ENCODE measurements at places on chromosomes 11 and 22.
A peak's percentile ranks its signal among the peaks of the same experiment; 100 is the strongest.

DNA sequence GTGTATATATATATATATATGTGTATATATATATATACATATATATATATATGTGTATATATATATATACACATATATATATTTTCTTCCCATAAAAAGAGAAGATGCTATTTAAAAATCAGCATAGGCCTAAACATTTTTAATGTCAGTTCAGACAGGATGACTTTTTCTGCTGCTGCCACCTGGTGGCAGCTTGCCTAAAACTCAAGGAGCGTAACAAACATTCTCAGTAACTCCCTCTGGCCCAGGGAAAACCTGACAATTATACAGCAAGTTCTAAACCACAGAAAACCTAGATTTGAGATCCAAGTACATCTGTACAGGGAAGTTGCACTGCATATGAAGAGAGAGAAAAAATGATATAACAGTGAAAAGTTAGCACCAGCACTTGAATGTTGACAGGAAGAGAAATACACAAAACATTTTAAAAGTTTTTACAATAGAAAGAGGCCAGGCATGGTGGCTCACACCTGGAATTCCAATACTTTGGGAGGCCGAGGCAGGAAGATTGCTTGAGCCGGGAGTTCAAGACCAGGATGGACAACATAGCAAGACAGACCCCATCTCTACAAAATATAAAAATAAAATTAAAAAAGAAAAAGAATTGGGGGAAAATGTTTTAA lies 16.6 kb downstream of the OR8A1 start:
- peak; percentile 31 for DNase-seq

DNA sequence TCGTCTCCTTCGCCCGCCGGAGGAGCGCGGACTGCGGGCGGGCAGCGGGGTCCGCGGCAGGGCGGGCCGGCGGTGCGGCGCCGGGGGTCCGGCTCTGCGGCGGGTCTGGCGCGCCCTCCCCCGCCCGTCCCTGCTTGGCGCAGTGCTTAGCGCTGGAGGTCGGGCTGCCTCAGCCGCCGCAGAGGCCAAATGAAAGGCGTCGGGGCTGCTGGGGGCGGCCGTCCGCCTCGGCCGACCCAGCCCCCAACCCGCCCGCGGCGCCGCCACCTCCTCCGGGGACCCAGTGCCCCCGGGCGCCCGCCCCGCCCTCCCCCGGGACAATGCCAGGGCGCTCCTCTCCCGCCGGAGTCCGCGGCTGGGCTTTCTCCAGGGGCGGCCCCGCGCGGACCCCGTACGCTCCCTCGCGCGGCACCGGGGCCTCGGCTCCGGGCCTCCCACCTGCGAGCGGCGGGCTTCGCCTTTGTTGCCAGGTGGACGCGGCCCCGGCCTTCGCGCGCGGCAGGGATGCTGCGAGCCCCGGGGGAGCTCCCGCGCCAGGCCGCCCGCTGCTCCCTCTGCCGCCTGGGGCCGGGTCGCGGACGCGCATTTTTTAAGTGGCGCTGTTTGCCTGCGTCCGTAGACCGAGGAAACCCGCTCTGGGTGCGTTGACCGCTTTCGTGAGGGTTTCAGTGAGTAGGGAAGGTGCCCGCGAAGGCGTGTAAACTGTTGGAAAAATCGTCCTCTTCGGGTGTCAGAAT lies 583 bp downstream of the APLP2 start:
- DNase-seq, result peak; percentile 47

- DNase-seq, result no peak
Observed at GRCh38 chr11:41309111-41309522, 150.3 kb downstream of the LRRC4C start.

DNA sequence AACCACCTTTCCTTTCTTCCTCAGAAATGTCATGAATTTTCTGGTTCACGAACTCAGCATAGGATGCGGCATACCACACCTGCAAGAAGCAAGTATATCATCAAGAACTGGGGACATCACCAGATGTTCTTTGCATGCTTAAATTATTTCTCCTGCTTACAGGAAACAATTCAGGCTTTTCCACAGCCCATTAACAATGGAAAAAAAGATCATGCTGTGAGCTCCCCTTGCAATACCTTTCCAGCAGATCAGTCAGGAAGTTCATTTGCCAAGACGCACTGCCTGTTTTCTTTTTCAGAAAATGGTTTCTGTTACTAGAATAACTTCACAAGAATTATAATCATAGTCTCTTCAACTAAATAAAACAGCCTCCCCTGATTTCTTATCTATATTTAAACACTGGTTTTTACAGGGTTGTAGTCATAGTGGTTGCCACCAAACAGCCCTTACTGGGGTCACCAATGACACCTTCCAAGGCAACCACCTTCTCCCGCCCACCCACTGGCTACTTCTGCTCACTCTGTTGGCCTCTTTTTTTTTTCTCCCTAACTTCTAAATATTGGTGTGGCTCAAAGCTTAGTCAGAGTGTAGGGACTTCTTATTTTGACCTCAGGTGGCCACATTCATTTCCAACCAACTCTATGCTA lies 42.3 kb upstream of the NFRKB start:
- no peak for DNase-seq

GRCh38 chr11:119993722-119994121 lies 144.2 kb downstream of the TRIM29 start:
- DNase-seq, result no peak

DNA sequence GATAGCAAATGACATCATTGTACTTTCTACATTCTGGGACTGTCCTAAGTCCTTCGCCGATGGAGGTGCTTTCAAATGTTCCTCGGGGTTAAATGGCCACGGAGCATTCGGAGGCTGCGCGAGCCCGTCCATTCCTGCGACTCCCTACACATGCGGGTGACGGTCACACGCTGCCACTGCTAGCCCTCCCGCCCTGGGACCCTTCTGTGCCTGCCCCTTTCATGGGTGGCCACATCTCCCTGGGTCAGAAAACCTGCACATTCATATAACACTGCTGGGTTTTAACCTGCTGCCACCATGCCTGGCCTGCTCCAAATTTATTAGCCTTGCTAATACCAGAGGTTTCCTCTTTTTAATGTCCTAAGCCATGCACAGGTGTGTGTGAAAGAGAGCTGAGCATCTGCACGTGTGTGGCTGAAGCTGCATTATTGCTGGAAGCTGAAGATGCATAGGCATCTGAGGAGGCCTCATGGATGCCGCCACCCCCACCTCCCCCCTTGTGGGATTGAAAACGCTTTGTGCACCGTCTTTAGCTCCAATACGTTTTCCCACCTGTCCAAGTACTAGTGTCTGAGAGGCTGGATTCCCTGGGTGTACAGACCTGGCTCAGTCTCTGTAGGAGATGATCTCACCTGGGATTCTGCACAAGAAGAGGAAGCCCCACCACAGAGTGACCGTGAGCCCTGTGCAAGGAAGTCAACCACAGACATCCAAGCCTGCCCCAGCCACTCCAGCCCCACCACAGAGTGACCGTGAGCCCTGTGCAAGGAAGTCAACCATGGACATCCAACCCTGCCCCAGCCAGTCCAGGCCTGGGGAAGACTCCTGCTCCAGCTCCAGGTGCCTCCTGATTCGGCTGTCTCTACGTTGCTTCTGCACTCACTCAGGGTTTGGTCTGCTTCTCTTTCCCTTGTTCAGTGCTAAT lies 626.4 kb downstream of the BRD1 start:
- no peak for DNase-seq

DNA sequence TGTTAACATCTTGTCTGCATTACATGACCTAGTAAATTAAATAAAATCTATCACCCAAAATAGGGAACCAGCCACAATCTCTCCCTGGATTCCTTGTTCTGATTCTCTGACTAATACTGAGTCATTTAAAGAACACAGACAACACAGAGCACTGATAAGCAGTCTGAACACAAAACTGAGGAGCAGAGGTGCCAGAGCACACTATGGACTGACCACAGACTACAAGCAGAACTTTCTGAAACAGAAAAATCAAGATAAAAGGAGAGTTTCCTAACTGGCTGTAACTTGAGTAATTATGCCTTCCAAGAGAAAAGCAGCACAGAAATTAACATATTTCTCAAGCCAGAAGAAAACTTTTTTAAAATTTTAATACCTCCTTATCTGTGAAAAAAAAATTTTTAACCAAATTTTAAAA lies 128.8 kb downstream of the SGSM3 start:
- DNase-seq, result no peak

- DNase-seq, result no peak
Observed at GRCh38 chr11:76600124-76600655, 70.4 kb downstream of the LRRC32 start.

GRCh38 chr22:45308391-45308956 lies 1.3 kb upstream of the FAM118A start:
- DNase-seq, result no peak

DNA sequence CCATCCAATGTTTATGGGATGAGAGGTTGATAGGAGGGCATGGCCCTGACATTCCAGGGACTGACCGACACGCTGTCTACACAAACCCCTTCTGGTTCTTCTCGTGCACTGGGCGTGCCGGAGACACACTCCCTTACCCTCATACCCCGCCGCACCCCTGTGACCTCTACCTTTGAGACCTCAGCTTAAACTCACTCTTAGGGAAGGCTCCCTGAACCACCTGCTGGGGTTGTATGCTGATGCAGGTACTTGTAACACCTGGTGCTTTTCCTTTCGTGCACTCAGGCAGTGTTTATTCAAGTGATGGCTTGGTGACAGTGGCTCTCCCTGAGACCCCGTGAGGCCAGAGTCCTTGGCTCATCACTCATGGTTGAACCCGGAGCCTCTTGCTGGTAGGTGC lies 12.0 kb downstream of the PPARA start:
- DNase-seq, result no peak

DNA sequence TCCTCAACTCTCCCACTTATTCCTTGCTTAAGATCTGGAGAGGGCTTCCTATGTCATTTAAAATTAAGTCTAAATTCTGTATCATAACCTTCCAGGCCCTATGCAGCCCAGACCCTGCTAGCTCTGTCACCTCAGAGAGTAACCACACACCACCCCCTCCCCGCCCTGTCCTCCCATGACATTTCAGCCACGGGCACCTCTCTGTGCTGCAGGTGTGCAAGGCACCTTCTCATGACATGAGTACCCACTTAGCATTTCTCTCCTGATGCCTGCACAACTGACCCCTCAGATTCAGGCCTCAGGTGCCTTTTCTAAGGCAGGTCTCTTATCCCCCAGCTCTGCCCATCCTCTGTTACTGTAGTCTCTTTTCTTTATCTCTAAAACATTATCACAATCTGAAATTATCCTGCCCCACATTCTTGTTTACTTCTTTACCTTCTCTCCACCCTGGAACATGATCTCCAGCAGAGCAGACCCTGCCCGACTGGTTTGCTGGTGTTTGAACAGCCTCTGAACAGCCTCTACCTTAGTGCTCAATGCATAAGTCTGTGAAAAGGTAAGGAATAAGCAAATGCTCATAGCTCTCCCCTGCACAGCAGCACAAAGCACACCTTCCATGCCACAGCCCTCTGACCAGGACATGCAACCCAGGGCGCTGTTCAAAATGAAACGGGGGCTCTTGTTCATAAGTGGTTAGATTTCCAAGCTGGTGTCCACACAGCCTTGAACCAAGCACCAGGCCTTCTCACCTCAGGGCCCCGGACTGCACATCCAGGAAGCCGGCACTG lies 196.1 kb upstream of the B3GAT1 start:
- DNase-seq, result no peak

GRCh38 chr11:62875698-62876478 lies 4.8 kb upstream of the SLC3A2 start:
- no peak for DNase-seq

- no peak for DNase-seq
Observed at GRCh38 chr11:114796954-114797721, 118.8 kb downstream of the NXPE2 start.

- no peak for DNase-seq
Observed at GRCh38 chr22:20107471-20107901, 8.4 kb upstream of the RANBP1 start.

- DNase-seq, result no peak
Observed at GRCh38 chr11:1160231-1161101, 2.7 kb downstream of the MUC5AC start.

- DNase-seq, result no peak
Observed at GRCh38 chr11:45993531-45994001, 71.1 kb downstream of the LARGE2 start.

DNA sequence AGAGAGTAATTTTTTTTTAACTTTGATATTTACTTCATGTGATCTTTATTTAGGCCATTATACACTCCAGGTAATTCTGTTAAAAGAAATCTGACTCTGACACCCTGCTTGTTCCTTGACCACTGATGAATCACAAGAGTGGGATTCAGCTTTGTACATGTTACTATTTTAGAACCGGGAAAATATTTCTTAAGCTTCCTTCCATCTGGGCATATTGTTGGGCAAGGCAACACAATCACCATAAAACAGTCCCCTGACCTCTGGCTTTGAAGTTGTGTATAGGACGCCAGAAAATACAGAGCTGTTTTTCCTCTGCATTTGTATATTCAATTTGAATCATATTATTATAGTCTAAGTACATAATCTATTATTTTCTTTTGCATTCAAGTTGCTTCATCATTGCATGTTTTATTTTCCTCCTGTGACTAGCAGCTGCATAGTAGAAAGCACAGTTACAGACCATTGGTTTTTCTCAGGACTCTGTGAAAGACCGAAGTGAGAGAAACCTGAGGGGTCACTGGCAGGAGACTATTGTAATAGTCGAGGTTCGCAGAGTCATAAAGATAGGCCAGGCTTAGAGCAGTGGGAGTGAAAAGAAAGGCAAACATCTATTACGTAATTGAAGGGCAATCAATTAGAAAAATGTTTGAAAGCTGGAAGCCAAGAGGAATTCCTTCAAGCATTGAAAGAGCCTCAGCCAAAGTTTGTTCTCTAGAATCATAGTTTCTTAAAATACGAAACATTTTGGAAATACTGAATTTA lies 51.8 kb upstream of the SLC36A4 start:
- DNase-seq, result no peak

DNA sequence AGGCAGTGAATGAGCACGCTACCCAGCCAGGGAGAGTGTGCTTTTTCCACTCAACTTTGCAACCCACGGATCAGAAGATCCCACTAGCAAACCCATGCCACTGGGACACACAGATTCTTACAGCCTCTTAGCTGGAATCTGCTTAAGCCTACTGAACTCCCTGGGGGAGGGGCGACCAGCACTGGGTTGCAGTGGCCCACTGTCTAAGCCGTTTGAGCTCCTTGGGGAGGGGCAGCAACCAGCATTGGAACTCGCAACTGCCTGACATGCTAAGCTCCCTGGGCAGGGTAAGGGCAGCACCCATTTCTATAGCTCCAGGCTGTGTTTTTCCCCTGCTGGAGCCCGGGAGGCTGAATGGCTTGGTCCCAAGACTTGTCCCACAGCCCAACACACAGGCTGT lies 99.6 kb downstream of the FAM168A start:
- DNase-seq, result no peak

DNA sequence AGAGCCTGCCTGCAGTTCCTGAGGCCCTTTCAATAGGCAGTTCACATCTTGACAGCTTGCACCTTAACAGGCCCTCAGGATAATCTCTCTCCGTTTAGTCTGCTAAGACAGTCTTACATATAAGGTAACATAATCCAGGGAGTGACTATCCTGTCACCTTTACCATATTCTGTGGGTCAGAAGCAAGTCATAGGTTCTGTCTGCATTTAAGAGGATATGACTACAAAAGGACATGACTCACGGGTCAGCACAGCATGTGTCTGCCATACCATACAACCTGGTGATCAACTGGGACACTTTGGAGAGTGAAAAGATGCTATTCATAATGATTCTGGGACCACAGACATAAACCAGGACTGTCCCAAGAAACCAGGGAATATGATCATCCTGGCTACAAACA lies 611.1 kb downstream of the SOX6 start:
- no peak for DNase-seq

Measured in stimulated activated naive CD4-positive, alpha-beta T cell (primary cell).